Stimulated activated CD8-positive, alpha-beta memory T cell treated with anti-CD3 and anti-CD28 coated beads, Interleukin-4, amount 100 ng/mL, for 1 hour (primary cell): ENCODE measurements at places on chromosomes 11 and 22.

DNA sequence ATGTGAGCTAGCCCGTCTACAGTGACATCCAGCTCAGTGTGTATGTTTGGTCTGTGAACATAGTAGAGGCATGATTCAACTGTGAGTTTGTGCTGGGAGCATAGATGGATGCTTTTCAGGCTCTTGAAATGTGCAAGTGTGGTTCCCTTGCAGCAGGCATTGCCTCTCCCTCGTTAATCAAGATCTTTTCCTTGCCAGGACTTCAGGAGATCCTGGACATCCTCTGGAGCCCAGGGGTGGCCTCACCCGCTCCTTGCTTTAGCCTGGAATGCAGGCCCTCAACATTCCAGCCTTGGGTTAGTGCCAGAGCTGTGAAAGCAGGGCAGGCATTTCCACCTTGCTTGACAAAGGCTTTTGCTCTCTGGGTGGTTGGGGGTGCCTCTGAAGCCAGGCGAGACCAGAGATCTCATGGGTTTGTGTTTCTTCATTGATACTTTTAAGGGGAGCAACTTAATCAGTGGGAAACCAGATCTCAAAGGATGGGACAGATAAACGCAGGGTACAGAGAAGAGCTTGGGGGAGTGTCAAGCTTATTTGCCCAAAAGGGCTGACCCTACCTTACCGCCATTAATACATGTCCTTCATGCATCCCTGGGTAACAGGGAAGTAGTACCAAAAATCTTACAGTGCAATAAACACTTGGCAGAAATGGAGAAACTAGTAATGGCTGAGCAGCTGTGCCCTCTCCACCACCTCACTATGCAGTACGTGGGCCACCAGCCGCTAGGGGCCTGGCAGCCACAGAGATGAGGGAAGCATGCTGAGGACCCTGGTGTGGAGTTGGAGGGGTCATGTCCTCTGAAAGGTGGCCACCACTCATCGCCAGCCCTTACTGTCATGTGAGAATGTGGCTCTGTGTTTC is 72.1 kb downstream of the PTPRJ start:
- DNase-seq, result no peak

DNA sequence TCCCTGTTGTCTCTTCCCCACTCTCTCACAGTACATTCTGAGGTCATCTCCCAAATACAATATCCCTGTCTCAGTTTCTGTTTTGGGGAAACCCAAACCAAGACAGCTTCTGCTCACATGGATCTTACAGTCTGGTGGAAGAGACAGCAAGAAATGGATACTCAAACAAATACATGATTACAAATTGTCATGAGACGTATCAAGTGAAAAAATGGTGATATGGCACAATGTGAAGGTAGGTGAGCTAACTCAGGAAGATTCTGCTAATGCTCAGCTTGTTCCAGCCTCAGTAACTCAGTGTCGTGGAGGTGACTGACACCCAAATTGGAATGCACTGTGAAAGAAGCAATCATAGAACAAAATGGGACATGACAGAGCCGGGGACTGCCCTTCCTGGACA is 68.3 kb downstream of the CHST1 start:
- DNase-seq, result no peak

- no peak for DNase-seq
These were observed 1158.9 kb downstream of the DLG2 start for GRCh38 chr11:84468235-84468634.

DNA sequence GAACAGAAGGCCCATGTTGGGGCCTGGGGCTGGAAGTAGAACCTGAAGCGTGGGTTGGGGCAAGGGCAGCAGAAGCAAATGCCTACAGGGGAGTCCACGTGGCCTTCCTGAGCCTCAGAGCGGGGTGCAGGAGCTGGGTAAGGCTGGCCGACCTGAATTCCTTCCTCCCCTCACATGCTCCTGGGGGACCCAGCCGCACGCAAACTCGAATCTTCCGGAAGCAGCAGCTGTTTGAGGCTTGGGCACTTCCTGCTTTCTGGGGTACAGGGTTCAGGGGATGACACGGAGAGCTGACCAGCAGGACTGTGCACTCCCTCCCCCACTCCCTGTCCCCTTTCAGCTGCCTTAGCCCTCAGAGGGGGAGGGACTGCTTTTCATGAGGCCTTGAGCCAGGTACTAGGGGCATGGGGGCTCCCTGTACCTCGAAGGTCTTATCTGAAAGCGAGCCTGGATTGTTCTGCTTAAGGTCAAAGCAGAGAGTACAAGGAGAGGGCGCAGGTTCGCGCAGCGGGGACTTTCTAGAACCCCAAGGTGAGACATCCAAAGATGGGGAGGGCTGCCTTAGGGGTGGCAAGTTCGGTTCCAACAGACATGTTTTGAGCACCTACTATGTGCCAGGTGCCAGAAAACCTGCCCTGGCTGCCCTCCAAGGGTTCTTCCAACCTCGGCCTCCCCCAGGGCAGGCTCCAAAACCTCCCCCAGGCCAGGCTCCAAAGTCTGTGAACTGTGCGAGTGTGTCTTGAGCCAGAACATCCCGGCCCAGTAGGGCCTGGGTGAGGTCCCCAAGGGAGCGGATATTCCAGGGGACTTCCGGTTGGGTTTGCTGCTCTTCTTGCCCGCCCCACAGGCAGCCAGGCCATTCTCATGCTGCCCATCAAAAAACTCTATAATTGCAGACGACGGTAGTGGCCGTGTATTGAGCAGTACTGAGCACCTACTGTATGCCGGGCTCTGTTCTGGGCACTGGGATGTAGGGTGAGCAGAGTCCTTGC is 1.7 kb downstream of the NCF4 start:
- no peak for DNase-seq

DNA sequence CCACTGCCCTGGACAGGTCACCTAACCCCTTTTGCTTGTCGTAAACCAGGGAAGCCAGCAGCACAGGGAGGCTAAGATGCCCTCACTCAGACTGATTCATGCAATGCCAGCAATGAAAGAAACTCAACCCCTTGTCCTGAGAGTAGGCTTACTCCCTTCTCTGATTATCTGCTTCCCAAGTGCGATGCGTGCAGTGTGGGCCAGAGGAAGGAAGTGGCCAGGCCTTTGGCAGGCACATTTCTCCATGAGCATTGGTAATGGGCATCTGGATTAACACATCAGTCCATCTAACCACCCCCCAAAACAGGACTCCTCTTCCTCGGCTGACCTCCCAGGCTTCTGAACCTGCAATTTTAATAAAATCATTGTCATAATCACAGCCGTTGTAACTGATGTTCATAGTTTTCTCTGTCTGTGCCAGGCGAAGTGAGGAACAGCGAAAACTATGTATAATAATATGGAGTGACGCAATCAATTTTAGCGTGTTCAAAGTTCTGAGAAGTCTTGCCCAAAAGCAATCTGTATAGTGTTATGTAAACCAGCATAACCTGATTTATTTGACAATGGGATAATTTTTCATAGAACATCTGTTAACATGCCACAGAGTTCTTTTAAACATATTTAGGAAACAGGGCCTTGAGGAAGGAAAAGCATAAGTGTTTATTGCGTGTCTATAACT is 33.9 kb downstream of the TST start:
- DNase-seq, result no peak

- DNase-seq, result no peak
These were observed 392.1 kb downstream of the NTM start for GRCh38 chr11:131762346-131763110.
